ENCODE measurements at places on chromosomes 2 and 18. TPM values are rescaled to one million over a fixed set of nuclear protein-coding genes. Genes with fewer than 3 reads are reported as not detected.

GRCh38 chr2:142938240-142938639 is 60.8 kb downstream of the KYNU start:
- DNase-seq = no peak

- DNase-seq = no peak
Measured at GRCh38 chr2:12773586-12774394, 57.1 kb downstream of the TRIB2 start.

- DNase-seq = no peak
Measured at GRCh38 chr2:31660165-31660564, 79.4 kb upstream of the SRD5A2 start.

DNA sequence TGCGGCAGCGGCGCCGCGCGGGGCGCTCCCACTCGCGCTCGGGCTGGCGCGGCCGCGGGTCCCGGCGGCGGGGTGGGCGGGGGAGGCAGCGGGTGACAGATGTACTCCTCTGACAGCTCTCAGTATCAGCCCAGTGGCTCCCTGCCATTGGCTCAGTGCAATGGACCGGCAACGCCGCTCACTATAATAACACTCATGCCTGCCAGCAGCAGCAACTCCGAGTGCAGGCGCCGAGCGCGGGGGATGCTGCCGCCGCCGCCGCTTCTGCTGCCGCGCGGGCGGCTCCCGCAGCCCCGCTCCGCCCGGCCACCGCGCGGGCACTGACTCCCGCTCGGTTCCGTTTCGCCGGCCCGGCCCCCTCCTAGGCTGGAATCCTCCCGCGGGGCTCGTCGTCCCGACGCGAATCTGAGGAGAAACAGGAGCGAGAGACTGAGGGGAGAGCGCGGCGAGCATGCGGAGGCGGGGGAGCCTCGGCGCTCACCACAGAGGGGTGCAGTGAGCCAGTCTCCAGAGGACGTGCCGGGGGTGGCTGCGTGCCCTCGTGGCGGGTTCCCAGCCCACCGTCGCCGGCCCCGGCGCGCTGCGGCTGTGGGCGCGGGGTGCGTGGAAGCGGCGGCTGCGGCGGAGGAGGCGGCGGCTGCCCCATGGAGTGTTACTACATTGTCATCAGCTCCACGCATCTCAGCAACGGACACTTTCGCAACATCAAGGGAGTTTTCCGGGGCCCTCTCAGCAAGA is at the start of gene ZNF804A:
TSS of gene ZNF804A (plus strand) at position 214 of the 738 bp plus-strand sequence. CDS start at position 645, 431 bp downstream.
- no peak for DNase-seq

DNA sequence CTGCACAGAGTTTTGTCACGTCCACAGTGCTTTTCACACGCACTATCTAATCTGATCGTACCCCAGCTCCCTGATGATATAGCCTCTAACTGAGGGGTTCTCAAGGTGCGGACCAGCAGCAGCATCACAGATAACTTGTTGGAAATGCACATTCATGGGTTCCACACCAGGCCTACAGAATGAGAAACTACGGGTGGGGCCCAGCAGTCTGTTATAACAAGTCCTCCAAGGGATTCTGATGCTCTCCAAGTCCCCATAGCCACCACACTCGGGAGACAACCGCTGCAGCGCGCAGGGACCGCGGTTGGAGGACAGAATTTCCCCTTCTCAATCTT is 745 bp upstream of the BZW1 start:
- no peak for DNase-seq

DNA sequence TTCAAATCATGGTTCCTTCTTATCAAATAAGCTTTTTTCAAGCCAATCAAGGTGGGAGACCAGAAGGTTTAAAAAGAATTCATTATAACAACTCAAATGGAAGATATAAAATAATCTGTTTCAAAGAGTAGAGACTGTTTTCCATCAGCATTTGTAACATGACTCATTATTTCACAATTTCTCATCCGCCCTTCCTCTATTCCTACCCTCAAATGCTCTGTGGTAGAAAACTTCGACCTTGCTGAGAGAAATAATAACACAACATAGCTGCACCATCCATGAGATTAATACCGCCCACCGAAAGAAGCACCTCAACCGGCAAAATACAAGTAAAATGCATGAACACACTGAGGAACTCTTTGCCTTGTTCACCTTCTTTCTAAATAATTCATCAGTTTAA is 2039.2 kb upstream of the CELF4 start:
- no peak for DNase-seq

DNA sequence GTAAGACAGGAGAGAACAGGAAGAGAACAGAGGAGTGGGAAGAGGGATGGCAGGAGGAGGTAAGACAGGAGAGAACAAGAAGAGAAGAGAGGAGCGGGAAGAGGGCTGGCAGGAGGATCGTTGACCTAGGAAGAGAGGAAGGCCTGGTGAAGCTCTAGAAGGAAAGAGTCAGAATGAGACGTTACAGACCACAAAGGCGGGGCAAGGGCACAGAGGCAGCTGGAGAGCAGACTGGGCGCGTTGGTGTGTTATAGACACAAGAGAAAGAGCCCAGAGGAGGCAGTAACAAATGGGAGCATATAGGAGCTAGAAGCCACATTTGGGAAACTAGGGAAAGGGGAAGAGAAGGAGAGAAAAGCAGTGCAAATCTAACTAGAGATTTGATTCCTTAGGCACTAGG is 26.6 kb downstream of the PTRHD1 start:
- DNase-seq = no peak

- no peak for DNase-seq
Measured at GRCh38 chr2:221267773-221268425, 304.2 kb downstream of the EPHA4 start.

GRCh38 chr18:32380559-32380958 is 90.1 kb downstream of the GAREM1 start:
- DNase-seq = no peak

DNA sequence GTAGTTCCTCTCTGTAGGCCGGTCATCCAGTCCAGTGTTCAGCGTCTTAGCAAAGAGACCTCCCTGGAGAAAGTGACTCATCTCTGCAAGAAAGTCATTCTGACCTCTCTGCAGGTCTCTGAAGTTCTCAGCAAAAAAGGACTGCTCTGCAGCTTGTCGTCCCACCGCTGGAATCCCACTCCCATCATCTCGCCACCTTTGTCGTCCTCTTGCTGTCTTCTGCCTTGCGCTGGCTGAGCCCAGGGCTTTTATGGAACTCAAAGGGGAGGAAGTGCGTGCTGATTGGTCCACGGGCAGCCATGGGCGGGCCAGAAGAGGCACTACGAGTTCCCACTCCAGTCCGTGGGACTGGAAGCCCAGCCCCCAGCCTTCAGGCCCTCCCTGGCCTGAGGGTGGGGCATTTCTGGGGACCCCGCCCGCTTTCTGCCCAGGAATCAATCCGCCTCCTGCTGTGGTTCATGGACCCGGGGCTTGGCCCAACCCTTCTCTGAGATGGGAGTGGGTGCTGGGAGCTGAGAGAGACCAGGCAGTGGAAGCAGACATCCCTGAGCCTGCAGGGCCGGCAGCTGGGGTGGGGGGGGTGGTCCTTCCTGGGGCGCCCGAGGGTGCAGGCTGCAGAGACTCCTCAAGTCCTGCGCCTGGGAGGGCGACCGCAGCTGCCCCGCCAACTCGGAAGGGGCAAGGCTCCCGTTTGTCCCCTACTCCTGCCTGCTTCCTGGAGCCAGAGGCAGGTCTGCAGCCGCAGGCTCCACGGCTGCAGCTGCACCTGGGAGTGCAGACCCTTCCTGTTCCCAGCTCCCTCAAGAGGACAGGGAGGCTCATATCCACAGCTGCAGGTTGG is 660.7 kb upstream of the RAB6C start:
- no peak for DNase-seq

- DNase-seq = no peak
Measured at GRCh38 chr2:28702415-28702861, 49.2 kb upstream of the PPP1CB start.

DNA sequence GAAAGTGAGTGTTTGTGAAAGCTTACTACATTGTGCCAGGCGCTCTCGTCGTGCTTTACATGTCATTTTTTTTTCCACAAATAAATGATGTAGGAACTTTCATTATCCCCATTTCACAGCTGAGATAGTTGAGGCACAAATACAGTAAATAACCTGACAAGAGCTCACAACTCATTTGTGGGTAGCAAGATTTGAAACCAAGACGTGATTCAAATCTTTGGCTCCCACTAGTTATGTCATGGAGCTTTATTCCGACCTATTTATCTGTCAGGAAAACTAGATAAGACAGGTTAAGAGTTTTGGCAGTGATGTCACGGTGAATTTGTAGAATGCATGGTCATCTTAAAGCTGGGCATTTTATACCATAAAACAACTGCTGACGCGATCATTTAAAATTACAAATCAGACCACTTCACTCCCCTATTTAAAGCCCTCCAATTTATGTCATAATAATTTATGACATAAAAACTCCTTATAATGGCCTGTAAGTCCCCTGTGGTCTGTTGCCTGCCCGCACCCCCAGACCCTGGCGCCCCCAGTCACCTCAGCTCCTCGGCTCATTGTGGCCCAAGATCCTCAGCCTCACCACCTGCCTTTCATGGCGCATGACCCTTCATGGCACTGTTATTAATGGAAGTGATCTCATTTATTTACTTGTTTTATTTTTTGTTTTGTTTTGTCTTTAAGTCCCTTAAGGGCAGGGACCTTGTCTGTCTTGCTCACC is 678 bp upstream of the ZNF24 start:
- DNase-seq = no peak

- DNase-seq = no peak
Measured at GRCh38 chr2:238167761-238168160, 9.0 kb downstream of the ERFE start.

- DNase-seq = no peak
Measured at GRCh38 chr2:9199716-9200632, 6.6 kb upstream of the ASAP2 start.

GRCh38 chr18:37516361-37516853 is 49.2 kb downstream of the CELF4 start:
- no peak for DNase-seq

- no peak for DNase-seq
Measured at GRCh38 chr18:23354625-23355024, 98.5 kb upstream of the RIOK3 start.

The OR6B2 gene
- polyA plus RNA-seq = not detected

The ABCA12 gene
- polyA plus RNA-seq = 0.24 TPM

The STARD7 gene
- 152 TPM for polyA plus RNA-seq

The TMEM150A gene
- polyA plus RNA-seq = 43.3 TPM

The RBM44 gene
- 0.54 TPM for polyA plus RNA-seq

The SOS1 gene
- polyA plus RNA-seq = 40.7 TPM

The ALPP gene
- polyA plus RNA-seq = not detected

All from right renal pelvis (tissue), 4 donors.